Central memory CD8-positive, alpha-beta T cell (primary cell): ENCODE measurements at places on chromosomes 1 and 21.

DNA sequence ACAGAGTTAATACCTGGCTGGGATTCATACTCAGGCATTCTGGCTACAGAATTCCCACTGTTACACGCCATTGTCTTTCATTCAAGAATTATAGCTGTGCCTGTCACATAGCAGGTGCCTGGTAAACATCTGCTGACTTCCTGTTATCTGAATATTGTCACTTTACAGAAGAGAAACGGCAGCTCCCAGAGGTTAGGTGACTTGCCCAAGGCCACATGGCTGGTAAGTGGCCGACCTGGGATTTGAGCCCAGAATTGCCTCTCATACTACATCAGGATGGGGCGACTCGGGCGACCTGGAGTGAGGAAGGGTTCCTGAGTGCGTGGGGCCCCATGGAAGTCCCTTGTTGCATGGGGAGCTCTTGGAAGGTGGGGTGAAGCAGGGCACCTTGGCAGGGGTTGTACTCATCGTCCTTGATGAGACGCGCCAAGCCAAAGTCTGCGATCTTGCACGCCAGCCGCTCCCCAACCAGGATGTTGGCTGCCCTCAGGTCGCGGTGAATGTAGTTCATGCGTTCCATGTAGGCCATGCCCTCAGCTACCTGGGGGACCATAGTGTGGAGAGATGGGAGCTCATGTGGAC lies 10.2 kb upstream of the AHDC1 start:
- no peak for DNase-seq

- DNase-seq: no peak
These were observed 237.1 kb downstream of the VAV3 start for GRCh38 chr1:107727866-107728265.

GRCh38 chr1:246128494-246129069 lies 378.5 kb downstream of the SMYD3 start:
- DNase-seq: no peak

DNA sequence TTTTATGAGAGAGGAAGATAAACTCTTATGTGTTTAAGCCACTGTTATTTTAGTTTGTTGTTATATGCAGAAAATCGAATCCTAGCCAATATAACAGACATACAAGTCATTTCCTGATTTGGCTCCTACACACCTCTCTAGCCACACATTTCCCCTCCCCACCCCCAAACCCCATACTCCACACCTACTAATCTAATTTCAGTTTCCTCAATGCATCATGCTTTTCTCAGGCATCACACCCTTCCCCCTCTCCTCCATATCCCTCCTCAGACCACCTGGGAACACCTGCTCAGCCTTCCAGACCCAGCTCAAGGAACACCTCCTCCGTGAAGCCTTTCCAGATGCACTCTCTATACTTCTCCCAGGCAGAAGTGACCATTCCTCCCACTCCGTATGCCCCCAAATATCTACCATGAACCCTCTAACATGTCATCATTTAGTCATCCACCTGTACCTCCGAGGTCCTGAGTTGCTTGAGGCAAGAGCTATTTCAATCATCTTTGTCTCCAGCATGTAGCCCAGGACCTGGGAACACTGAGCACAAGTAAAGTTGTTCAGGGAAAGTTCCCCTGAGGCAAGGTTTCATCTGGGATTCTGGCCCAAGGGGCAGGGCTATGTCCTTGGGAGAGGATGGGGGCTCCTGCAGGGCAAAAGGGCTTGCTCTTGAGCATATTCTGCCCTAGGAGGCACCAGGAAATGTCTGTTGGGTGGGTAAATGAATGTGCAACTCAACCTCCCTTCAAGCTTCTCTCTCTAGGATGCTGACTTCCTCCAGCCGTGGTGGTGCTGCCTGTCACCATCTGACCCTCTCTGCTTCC lies 126.8 kb downstream of the HIVEP3 start:
- no peak for DNase-seq

DNA sequence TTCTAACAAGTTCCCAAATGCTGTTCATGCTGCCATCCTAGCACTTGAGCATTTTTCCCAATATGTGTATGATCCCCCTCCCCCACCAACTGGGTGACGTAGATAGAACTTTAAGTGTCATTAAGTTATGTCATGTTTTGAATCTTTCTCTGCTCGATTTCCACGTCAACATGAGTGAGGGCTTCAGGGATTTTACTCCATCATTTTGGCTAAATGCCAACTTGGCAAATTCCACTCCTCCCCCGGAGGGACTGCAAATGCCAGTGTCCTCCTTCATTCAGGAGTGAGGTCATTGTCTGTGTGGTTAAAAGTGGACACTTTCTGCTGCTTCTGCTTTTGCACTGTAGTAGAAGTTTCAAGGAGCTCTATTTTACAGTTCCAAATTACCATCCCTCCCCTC lies 201.7 kb downstream of the FGGY start:
- DNase-seq: no peak

GRCh38 chr1:93656491-93656890 lies 25.1 kb downstream of the BCAR3 start:
- no peak for DNase-seq

DNA sequence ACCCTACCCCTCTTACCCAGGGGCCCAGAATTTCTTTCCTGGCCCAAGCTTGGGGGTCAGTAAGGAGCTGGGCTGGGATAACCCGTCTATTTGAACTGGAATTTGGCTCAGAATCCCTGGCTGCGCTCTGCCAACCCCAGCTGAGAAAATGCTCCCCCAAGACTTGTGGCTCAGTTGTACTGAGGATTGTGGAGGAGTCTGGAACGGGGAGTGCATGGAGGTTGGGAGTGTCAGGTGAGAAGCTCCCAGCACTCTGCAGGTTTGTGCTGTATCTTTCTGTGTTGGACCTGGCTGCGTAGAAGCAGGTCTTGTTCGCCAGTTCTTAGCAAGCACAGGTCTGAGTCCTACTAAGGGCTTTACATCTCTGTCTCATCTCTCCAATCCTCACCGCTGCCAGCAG lies 1.6 kb downstream of the TCEA3 start:
- DNase-seq: no peak

GRCh38 chr1:30242168-30242567 lies 481.2 kb downstream of the MATN1 start:
- DNase-seq: no peak

DNA sequence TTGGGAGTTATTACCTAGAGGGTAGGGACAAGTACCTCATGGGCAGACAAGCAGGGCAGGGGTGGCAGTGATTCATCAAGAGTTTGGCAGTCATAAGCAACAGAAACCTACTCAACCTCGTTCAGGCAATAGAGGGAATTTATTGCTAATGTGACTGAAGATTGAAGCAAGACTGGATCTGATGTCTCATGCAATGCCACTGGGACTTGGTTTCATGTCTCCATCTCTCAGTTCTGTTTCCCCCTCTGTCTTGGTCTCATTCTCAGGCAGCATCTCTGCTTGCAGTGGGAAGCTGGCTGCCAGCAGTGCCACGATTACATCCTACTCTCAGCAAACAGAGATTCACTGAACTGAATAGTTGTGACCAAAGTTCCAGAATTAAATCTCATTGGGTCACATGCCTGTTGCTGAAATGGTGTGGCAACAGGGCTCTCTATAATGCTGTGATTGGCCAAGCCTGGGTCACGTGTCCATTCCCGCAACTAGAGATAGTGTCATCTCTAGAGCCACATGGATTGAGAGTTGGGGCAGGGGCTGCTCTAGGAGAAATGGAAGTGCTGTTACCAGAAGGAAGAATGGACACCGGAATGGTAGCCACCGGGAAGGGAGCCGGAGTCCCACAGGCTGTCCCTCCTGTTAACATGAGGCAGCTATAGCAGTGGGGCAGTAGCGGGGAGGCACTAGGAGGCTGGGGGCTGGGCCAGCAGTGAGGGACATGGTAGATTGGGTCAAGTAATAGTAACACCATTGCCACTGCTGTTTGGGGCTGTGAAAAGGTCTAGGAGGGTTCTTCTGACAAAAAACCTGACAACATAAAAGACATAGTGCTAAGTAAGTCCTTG lies 3.9 kb upstream of the CDC42 start:
- DNase-seq: no peak

DNA sequence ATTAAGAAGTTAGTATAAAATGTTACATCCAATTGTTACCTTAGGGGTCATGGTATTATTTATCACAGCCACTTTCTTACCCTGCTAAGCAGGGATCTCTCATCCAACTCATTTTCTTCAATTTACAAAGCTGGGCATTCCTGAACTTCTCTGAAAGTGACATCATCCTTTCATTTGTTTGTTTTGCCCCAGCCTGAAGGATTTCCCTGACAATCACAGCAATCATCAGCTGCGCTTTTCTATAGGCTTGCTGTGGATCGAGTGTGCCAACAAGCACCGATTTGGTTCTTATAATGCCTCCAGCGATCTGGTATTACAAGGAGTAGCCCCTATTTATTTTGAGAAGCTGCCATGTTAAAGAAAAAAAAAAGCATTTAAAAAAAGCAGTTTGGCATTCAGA lies 240.2 kb downstream of the USH2A start:
- DNase-seq: no peak

DNA sequence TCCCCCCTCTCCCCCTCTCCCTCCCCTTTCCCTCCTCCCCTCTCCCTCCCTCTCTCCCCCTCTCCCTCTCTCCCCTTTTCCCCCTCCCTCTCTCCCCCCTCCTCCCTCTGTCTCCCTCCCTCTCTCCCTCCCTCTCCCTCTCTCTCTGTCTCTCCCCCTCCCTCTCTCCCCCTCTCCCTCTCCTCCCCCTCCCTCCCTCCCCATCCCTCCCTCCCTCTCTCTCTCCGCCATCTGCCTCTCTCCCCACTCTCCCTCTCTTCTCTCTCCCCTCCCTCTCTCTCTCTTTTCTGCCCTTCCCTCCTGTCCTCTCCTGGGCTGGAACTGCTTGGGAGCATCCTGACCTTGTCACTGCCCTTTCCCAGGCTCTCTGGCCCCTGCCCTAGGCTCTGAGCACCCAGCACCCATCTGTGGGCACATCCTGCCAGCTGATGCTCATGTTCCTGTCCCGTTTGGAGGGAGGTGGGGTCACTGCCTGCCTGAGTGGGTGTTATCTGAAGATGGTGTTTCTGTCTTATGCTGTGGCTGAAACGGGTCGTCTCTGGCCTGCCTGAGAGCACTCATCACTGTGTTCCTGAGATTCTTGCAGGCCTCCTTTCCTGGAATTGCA lies 10.8 kb downstream of the FTCD start:
- DNase-seq: no peak

DNA sequence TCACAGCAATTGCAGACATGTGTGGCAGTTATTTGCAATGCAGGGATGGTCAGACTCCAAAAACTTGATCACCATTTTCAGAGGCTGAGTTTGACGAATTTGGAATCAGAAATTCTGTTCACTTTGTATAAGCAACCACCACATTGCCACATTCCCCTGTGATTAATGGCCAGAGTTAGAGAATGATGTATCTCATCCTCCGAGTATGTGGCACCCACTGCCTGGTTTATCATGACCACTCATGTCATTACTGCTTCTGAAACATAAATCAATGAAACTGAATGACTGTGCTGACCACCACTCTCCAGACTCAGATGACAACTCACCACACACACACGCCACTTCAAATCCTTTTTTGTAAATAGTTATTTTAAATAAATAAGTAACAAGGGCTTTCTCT lies 66.6 kb upstream of the CACHD1 start:
- no peak for DNase-seq

- no peak for DNase-seq
These were observed 37.9 kb downstream of the RLF start for GRCh38 chr1:40199126-40199525.

DNA sequence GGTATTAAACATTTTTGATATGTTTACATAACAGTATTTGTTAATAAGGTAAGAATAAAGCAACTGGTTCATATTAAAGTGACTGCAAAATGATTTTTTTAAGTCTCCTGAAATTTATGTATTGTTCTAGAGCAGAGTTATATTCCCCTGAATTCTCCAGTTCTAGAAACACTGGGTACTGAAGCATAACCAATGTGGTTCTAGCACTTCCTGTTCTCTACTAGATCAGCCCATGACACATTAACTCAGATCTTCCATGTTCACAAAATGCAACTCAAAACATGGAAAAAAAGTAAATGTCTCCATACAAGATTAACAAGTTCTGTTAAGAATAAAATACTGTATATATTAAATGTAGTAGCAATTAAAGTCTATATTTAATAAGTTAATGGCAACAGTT lies 3.9 kb downstream of the NEGR1 start:
- no peak for DNase-seq

- DNase-seq: no peak
These were observed 111.8 kb downstream of the MRPS6 start for GRCh38 chr21:34185026-34185750.

GRCh38 chr1:177571485-177572076 lies 398.3 kb downstream of the SEC16B start:
- DNase-seq: no peak

DNA sequence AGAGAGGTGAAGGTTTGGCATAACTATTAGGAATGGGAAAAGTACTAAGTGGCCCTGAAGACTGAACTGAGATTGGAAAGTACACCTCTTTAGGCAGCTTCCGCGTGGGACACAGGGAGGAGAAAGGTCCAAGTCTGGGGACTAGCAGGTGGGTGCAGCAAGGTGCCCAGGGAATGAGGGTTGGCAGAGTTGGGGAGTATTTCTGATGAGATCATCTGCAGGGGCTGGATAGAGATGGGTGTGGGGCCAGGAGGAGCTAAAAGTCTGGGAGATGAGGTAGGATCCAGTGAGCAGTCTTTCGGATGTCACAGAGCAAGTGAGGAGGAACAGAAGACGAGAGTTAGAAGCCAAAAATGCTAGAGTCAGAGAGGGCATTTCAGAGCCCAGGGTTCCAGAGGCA lies 36.1 kb downstream of the CDCA8 start:
- no peak for DNase-seq

DNA sequence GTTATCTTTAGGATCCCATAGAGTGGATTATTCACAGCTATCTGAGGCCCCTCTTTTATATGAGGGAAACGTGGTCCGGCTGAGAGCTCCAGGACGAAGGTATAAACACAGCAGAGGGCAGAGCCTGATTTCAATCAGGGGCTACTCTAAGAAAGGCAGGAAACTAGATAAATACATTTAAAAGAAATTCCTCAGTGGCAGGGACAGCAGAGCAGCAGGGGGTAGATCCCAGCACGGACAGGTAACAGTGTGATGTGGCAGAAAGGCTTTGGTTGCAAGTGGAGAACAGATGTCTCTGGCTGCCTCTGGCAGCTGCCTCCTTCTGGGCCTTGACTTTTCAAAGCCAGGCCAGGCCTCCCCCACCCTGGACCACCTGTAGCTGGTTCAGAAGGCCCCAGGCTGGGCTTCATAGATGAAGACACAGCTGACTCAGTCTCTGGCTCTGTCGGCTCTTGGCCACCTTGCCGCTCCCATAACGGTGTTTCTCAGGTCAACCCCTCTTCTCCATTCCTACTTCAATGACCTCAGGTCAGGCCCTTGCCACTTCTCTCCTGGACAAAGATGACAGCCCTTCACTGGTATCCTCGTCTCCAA lies 43.8 kb downstream of the FAM78B start:
- DNase-seq: no peak

DNA sequence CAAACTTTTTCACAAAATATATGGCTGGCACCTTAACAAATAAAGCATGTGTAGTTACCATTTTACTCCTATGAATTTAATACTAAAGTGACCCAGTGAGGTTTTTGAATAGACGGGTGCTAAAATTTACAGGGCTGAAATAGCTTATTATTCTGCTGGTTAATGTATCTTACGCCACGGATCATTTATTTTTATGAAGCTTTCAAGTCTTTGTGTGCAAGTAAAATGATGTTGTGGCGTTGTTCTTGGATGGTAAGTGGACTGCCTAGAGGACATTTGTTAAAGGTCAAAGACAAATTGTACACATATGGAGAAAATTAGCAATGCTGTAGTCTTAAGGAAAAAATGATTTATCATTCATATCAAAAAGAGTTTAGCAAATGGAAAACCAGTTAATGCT lies 22.8 kb downstream of the INSL5 start:
- DNase-seq: no peak
